ENCODE measurements at places on chromosomes 1 and 21. TPM values are rescaled to one million over a fixed set of nuclear protein-coding genes. Genes with fewer than 3 reads are reported as not detected.

The CFAP107 gene
- total RNA-seq: not detected

- no peaks in the 10 kb centered on the region for H3K36me3 ChIP-seq
- DNase-seq: no peak
- H3K4me3 ChIP-seq: no peak overlapping the region
- no peak overlapping the region for H3K27ac ChIP-seq
- no peaks in the 10 kb centered on the region for H3K4me1 ChIP-seq
Observed at GRCh38 chr1:210669951-210670350, 341.2 kb downstream of the HHAT start.

DNA sequence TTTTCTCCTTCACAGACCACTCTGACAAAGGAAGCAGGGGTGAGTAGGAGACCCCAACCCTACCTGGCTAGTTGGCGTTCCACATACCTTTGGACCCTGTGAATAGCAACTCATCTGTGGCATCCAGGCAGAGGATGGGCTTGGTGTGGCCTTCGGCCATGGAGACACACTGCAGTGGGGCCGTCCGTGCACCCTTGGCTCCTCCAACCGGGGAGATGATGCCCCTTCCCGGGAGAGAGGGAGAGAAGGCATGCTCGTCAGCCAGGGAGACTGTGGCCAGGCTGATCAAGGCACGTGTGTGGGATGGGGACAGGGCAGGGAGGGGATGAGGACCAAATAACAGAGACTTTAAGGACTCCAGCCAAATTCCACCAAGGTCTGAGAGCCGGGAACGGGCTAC is 42.6 kb downstream of the KIF21B start:
- H3K27ac ChIP-seq: no peak overlapping the region
- H3K4me3 ChIP-seq: no peak overlapping the region
- no peaks in the 10 kb centered on the region for H3K4me1 ChIP-seq
- no peaks in the 10 kb centered on the region for H3K27me3 ChIP-seq

DNA sequence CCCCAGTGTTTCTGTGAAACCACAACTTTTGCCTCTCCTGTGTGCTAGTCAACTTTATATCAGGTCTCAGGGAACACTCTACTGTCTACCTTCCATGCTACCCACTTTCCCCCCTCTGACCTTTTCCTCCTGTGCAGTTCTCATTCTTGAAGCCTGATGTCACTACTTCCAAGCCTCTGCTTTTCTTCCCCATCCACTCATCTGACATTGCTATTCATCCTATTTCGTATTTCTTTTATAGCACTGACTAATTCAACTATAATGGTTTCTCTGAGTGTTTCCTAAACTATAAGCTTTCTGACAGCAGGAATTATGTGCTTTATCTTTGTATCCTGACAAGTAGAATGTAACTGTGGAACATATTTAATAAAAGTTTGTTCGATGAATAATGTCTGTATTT is 18.2 kb upstream of the DPH5 start:
- H3K4me1 ChIP-seq: no peaks in the 10 kb centered on the region
- peaks cover 25% of the 10 kb centered on the region for H3K36me3 ChIP-seq
- H3K27ac ChIP-seq: no peak overlapping the region
- H3K4me3 ChIP-seq: no peak overlapping the region
- no peaks in the 10 kb centered on the region for H3K27me3 ChIP-seq
- no peak for DNase-seq

The LENEP gene
- total RNA-seq: not detected

DNA sequence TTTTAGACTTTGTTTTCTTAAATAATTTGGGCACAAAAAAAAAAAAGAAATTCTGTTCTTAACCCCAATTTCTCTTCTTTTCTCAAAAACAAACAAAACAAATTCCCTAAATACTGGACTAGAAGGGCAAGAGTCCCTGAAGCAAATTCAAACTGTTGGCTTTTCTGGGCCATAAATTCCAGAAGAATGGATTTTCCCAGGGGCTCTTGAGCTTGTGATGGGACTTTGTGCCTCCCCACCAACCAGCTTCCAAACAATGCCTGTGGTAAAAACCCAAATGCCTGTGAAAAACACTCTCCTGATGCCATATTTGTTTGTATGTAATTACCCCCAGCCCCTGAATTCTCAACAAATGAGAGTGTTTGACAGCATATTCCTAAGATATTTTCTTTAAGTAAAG is 55.4 kb downstream of the SGIP1 start:
- no peak for DNase-seq
- peaks cover 4% of the 10 kb centered on the region for H3K27me3 ChIP-seq
- H3K4me3 ChIP-seq: no peak overlapping the region

DNA sequence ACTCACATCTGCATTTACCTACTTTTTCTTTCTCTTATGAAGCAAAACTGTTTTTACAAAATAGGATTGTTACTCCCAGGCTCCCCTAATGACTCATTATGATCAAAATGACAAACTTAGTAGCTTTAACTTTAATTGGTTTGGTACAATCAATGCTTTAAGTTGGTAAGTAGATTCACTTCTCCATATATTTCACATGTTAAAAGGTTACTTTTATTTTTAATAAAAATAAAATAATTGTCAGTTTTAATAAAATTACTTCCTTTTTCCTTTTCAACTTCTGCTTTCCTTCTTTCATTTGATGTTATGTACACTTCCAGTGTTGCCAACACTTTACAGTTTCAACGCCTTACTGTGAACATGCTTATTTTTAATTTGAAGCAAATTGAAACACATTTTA is 477.6 kb downstream of the SETD4 start:
- no peak for DNase-seq
- no peaks in the 10 kb centered on the region for H3K4me1 ChIP-seq
- no peak overlapping the region for H3K4me3 ChIP-seq
- no peaks in the 10 kb centered on the region for H3K36me3 ChIP-seq

GRCh38 chr1:105442901-105443300 is 1613.6 kb upstream of the PRMT6 start:
- H3K36me3 ChIP-seq: no peaks in the 10 kb centered on the region
- no peaks in the 10 kb centered on the region for H3K4me1 ChIP-seq
- no peaks in the 10 kb centered on the region for H3K27me3 ChIP-seq
- H3K4me3 ChIP-seq: no peak overlapping the region
